ENCODE measurements at places on chromosomes 2 and 18. TPM values are rescaled to one million over a fixed set of nuclear protein-coding genes. Genes with fewer than 3 reads are reported as not detected.

GNLY gene
- total RNA-seq, result not detected

MARCHF4 gene
- total RNA-seq, result not detected

RTKN gene
- total RNA-seq, result 123 TPM

POTEF gene
- 21.8 TPM for total RNA-seq

SERPINB10 gene
- total RNA-seq, result not detected

GRCh38 chr2:180356676-180357075, 349.6 kb upstream of the CWC22 start:
- no peak overlapping the region for H3K4me3 ChIP-seq
- H3K36me3 ChIP-seq, result no peaks in the 10 kb centered on the region
- H3K27me3 ChIP-seq, result no peaks in the 10 kb centered on the region
- H3K4me1 ChIP-seq, result peaks cover 4% of the 10 kb centered on the region
- no peak for DNase-seq

DNA sequence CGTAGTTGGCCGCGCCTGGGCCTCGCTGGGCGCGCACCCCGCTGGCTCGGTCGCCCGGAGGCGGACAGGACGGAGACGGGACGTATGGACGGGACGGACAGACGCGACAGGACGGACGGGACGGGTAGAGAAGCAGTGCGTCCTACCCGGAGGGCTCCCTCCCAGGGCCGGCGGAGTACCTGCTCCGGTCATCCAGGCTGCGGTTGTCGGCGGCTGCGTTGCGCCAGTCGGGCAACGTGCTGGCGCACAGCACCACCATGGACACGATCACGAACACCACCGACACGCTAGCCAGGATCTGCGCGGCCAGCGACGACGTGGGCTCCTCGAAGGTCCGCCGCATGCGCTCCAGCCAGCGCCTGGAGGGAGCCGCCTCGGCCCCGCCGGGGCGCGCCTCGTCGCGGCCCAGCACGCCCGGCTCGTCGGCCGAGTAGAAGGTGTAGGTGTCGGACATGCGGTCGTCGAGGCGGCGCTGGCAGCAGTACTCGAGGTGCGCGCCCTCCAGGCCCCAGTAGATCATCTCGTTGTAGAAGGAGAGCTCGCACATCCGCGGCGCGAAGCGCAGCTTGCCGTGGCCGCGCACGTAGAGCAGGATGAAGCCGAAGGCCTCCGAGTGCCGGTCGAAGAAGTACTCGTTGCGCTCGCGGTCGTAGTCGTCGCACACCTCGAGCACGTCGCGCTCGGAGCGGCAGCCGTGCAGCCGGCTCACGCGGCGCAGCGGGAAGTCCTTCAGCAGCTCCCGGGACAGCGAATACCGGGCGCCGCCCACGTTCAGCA, 903 bp downstream of the KCNG3 start:
- no peak overlapping the region for H3K27ac ChIP-seq
- no peaks in the 10 kb centered on the region for H3K4me1 ChIP-seq
- DNase-seq, result peak; percentile 30

DNA sequence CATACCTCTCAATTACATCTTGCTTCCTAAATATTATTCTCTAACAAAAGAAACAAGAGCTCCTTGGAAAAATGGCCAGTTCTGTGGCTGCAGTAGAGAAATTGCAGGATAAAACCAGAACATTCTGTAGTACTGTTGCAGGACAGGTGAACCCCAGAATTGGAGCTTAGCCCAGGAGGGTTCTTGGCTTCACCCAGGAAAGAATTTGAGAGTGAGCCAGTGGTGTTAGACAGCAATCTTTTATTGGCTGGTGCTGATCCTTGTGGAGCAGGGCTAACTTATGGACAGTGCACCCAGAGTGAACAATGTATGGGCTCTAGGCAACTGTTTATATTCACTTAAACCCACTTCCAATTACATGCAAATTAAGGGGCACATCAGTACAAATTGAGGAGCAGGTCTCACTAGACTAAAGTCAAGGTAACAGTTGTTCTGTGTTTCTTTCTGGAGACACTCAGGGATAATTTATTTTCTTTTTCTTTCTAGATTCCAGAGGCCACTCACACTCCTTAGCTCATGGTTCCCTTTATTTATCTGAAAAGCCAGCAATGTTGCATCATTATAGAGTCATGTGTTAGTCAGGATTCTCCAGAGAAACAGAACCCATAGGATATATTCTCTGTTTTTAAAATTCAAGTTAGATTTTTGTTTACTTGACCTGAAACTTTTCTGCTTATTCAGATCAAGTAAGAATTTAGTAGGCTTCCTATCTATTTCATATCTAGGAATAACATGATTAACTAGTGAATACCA, 348.1 kb downstream of the CCDC85A start:
- H3K27me3 ChIP-seq, result no peaks in the 10 kb centered on the region
- DNase-seq, result no peak
- H3K27ac ChIP-seq, result no peak overlapping the region
- no peaks in the 10 kb centered on the region for H3K36me3 ChIP-seq

DNA sequence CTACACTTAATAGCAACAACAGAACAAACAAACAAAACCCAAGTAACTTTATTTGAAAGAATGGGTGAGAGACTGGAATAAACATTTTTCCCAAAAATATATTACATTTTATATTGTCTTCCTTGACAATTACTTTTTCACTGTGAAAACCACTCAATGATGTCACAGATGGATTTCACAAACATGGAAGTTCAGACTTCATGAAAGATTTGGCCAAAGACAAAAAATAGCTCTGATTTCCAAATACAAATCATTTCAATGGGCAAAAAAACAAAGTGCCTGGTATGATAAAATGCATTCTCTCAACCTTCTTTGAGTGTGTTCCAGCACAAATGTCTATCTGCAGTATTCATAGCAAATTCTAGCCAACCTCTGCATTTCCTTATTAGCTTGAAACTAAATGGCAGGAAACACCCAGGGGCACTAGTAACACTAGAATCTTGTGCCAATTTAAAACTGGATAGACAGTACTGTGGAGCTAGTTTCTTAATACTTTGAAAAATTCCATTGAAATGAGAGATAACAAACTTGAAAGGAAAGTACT, 28.5 kb upstream of the NAPG start:
- H3K4me1 ChIP-seq, result no peaks in the 10 kb centered on the region
- no peak overlapping the region for H3K4me3 ChIP-seq
- H3K36me3 ChIP-seq, result no peaks in the 10 kb centered on the region
- H3K27me3 ChIP-seq, result no peaks in the 10 kb centered on the region
- DNase-seq, result no peak

GRCh38 chr2:191112448-191112901, 38.3 kb downstream of the STAT4 start:
- H3K4me1 ChIP-seq, result no peaks in the 10 kb centered on the region
- no peak overlapping the region for H3K4me3 ChIP-seq
- H3K36me3 ChIP-seq, result no peaks in the 10 kb centered on the region
- no peaks in the 10 kb centered on the region for H3K27me3 ChIP-seq
- DNase-seq, result no peak

GRCh38 chr2:160871953-160872352, 288.3 kb upstream of the TANK start:
- H3K36me3 ChIP-seq, result no peaks in the 10 kb centered on the region
- no peak overlapping the region for H3K27ac ChIP-seq
- H3K4me3 ChIP-seq, result no peak overlapping the region
- no peak for DNase-seq
